ENCODE measurements at places on chromosomes 12 and 14.

- DNase-seq, result no peak
Measured at GRCh38 chr12:121610239-121611149, 15.8 kb upstream of the ORAI1 start.

- no peak for DNase-seq
Measured at GRCh38 chr12:54606556-54606955, 18.1 kb upstream of the PPP1R1A start.

DNA sequence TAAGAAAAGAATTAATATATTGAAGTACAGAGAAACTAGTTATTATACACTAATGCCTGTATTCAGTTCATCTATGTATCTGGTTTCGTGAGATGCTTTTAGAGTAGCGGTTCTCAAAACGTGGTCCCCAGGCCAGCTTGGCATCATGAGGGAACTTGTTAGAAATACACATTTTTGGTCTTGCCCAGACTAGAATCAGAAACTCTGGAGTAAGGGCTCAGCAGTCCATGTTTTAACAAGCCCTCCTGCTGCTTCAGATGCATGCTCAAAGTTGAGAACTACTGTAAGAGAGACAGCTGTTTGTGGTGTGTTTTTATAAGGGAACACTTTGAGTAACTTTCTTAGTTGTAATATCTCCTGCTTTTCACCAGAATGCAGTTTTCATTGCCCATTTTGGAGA lies 18.1 kb downstream of the GPATCH2L start:
- no peak for DNase-seq

DNA sequence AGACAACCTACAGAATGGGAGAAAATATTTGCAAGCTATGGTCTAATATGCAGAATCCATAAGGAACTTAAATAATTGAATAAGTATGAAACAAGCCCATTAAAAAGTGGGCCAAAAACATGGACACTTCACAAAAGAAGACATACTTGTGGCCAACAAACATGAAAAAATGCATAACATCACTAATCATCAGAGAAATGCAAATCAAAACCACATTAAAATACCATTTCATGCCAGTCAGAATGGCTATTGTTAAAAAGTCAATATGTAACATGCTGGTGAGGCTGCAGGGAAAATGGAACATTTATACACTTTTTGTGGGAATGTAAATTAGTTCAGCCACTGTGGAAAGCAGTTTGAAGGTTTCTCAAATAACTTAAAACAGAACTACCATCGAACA lies 945.4 kb upstream of the FLRT2 start:
- peak; percentile 27 for DNase-seq

DNA sequence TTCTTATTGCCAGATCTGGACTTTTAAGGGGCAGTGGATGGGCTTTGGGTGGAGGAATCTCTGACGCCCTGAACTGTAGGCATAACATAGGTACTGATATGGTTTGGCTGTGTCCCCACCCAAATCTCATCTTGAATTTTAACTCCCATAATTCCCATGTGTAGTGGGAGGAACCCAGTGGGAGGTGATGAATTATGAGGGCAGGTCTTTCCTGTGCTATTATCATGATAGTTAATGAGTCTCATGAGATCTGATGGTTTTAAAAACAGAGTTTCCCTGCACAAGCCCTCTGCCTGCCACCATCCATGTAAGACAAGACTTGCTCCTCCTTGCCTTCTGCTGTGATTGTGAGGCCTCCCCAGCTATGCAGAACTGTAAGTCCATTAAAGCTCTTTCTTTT lies 160.0 kb upstream of the CRY1 start:
- no peak for DNase-seq

GRCh38 chr12:110247340-110248095 lies 33.5 kb upstream of the ATP2A2 start:
- no peak for DNase-seq

GRCh38 chr12:62817556-62818271 lies 117.2 kb downstream of the PPM1H start:
- DNase-seq, result peak; percentile 35

DNA sequence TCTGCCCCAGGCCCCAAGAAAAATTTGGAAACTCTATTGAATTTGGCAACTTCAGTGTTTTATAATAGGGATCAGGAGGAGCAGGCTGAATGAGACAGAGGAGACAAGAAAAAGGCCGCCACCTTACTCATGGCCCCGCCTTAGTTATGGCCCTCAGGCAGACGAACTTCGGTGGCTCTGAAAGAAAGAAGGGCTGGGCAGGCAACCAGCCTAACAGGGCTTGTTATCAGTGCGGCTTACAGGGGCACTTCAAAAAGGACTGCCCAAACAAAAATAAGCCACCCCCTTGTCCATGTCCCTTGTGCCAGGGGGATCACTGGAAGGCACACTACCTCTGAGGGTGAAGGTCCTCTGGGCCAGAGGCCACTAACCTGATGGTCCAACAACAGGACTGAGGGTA lies 146.3 kb upstream of the ATF7IP start:
- DNase-seq, result no peak

All from fibroblast of skin of right biceps (primary cell).